ENCODE measurements at places on chromosomes 4 and X. TPM values are rescaled to one million over a fixed set of nuclear protein-coding genes. Genes with fewer than 3 reads are reported as not detected.

DNA sequence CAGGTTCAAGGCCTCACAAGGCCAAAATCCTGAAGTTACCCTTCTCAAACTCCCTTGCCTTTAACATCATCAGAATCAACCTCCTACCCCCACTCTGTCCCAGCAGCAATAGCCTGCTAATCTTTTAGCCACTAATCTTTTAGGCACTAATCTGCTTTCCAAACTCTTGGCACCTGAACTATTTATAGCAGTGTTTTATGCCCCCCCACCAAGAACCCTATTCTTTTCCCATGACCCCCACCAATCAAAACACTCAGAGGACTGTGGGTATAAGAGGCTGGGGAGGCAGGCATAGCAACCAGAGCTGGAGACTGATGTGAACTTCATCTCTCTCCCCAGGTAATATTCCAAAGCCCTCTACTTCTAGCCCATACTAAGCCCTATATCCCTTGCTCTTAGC, at the start of gene ARR3:
Gene ARR3, plus strand, starts transcription at position 301 of the 400 bp plus-strand sequence. CDS start 1,052 bp downstream, outside the sequence.
- peaks cover 2% of the 10 kb centered on the region for H3K36me3 ChIP-seq
- H3K27ac ChIP-seq: no peak within 1 kb of the TSS
- no peaks in the 10 kb centered on the region for H3K4me1 ChIP-seq
- H3K27me3 ChIP-seq: no peaks in the 10 kb centered on the region

GRCh38 chrX:116009861-116010710, 160.5 kb upstream of the AGTR2 start:
- no peak for DNase-seq
- no peaks in the 10 kb centered on the region for H3K27me3 ChIP-seq
- H3K36me3 ChIP-seq: no peaks in the 10 kb centered on the region
- H3K27ac ChIP-seq: no peak overlapping the region

DNA sequence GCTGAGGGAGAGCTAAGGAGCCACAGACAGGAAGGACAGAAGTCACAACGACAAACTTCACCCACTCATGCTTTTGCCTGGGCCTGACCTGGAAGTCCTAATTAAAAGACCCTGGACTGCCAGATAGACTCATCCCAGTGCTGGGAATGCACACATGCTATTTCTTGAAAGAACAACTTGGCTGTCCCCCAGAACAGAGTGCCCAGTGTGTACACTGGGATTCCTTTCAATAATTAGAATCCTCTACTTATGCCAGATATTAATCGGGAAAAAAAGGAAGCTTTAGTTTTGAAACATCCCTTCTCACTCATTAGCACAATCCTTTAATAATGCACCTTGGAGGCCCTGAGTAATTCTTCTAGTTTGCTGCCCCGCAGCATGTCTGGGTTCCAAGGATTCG, 3.4 kb downstream of the HOPX start:
- DNase-seq: no peak
- peaks cover 6% of the 10 kb centered on the region for H3K36me3 ChIP-seq
- H3K4me1 ChIP-seq: peaks cover 12% of the 10 kb centered on the region
- H3K4me3 ChIP-seq: no peak overlapping the region
- H3K27ac ChIP-seq: no peak overlapping the region

DNA sequence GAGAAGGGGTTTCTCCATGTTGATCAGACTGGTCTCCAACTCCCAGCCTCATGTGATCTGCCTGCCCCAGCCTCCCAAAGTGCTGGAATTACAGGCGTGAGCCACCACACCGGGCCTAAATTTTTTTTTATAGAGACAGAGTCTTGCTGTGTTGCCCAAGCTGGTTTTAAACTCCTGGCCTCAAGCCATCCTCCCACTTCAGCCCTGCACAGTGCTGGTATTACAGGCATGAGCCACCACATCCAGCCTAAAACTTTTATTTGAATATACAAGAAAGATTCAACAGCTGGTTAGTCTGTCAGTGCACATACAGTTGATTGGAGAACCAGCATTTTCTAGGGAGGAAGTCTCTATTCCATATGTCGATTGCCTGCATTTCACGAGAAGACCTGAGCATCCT, 91.2 kb downstream of the LRP2BP start:
- peaks cover 7% of the 10 kb centered on the region for H3K4me1 ChIP-seq
- no peak overlapping the region for H3K4me3 ChIP-seq
- no peaks in the 10 kb centered on the region for H3K27me3 ChIP-seq
- peak overlapping the region; percentile 76 for H3K27ac ChIP-seq
- DNase-seq: no peak
- peaks cover 3% of the 10 kb centered on the region for H3K36me3 ChIP-seq

- H3K4me1 ChIP-seq: no peaks in the 10 kb centered on the region
- no peak overlapping the region for H3K27ac ChIP-seq
- H3K36me3 ChIP-seq: no peaks in the 10 kb centered on the region
- H3K4me3 ChIP-seq: no peak overlapping the region
Observed at GRCh38 chr4:13872155-13872554, 244.6 kb upstream of the BOD1L1 start.

DNA sequence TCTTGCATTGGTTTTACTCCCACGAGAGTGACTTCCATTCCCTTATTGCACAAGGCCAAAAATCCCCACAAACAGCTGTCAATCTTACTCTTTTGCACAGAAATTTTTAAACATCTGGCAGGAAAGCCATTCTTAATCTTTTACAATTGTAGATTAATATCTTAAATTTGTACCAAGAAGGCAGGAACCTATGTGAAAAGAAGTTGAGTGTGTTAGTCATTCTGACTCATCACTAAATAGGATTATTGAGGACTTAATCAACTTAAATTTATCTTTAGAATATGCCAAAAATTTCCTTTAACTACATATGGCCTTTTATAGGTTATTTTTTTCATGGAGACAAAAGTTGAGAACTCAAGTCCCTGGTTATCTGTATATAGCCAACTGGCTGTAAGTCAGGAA, 49.0 kb upstream of the VEGFC start:
- no peaks in the 10 kb centered on the region for H3K4me1 ChIP-seq
- no peaks in the 10 kb centered on the region for H3K36me3 ChIP-seq
- no peak overlapping the region for H3K27ac ChIP-seq
- no peak for DNase-seq
- no peak overlapping the region for H3K4me3 ChIP-seq

Gene SLC6A8
- total RNA-seq: 4.4 TPM

All from T-helper 17 cell (primary cell).